ENCODE measurements at places on chromosomes 2 and 18. TPM values are rescaled to one million over a fixed set of nuclear protein-coding genes. Genes with fewer than 3 reads are reported as not detected.
A peak's percentile ranks its signal among the peaks of the same experiment; 100 is the strongest.

Gene UBE2F
- polyA plus RNA-seq: 34.8 TPM

- no peak for DNase-seq
Observed at GRCh38 chr2:232860593-232861241, 9.3 kb upstream of the SNORC start.

Gene GKN1
- polyA plus RNA-seq: not detected

DNA sequence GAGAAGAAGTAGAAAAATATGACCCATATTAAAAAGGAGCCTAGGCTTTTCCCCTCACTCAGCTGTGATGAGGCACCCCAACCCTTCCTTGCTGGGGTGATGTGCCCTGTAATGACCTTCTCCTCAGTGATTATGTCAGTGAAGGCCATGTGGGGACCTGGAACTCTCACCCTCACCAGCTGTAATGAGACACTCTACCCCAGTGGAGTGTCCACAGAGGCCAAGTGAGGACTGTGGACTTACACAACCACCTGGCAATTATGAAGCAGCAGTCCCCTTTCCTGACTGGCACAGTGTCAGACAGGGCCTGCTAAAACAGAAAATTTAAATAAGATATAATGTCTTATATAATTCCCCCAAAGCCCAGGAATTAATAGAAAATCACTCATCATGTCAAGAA lies 54.2 kb downstream of the SEMA4F start:
- DNase-seq: no peak

GRCh38 chr2:79622508-79622907 lies 109.7 kb downstream of the CTNNA2 start:
- DNase-seq: no peak

DNA sequence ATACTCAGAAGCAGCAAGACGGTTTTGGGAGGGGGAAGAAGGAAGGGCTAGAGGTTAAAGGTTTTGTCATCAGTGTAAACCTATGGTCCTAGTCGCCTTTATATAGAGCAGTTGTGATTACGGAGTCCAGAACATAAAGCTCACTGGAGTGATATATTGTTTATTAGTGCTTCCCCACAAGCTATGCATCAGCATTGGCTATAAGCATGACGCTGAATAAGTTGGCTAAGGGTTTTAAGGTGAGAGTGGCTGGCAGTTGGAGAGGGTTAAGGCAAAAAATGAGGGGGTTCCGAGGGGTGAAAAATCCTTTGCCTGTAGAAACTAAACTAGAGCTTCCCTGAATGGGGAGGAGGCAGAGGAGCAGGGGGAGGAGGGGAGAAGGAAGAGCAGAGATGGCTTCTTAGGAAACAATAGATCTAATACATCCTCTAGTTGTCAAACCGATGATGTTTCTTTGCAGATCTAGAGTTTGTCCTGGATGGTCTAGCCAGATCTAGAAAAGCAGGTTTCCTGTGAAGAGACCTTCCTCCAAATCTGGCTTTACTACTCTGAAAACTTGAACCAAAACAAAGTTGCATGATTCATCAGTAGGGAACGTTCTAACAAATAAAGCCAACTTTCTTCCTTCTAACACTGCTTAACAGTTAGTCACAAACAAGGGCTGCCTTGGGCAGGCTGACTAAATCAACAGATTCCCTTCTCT lies 2.5 kb downstream of the KLF7 start:
- no peak for DNase-seq

DNA sequence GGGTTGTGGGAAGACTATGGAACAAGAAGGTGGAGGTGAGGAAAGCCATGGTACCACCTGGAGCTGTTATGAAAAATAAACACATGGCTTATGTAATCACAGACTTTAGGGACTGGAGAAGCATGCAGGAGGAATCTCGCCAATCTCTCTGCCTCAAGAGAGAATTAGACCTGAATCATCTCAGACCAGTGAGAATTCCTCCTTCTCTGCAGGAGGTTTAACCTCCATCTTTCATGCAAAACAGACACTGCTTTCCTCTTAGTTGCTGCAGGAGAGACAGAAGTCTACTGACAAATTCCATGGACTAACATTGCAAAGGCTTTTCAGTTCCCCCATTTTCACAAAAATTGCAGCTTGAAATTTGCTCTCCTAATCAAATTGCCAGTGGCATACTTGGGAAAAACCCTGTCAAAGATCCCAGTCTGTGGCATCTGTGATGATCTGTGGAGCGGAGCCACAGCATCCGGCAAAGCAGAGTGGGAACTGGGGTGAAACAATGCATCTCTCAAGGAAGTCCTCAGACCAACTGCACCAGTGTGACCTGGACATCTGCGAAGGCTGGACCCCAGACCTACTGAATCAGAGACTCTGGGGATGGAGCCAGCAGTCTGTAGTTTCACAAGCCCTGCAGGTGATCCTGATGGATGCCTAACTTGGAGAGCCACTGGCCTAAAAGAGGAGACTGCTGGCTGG lies 28.6 kb upstream of the NCKAP5 start:
- no peak for DNase-seq

- no peak for DNase-seq
Observed at GRCh38 chr2:15009681-15010080, 377.2 kb downstream of the LRATD1 start.

Gene PDCD1
- polyA plus RNA-seq: 0.44 TPM

- no peak for DNase-seq
Observed at GRCh38 chr2:233912691-233913423, 4.3 kb upstream of the TRPM8 start.

Gene CHN1
- 97.5 TPM for polyA plus RNA-seq

GRCh38 chr2:191056228-191056627 lies 42.3 kb upstream of the STAT1 start:
- DNase-seq: no peak

DNA sequence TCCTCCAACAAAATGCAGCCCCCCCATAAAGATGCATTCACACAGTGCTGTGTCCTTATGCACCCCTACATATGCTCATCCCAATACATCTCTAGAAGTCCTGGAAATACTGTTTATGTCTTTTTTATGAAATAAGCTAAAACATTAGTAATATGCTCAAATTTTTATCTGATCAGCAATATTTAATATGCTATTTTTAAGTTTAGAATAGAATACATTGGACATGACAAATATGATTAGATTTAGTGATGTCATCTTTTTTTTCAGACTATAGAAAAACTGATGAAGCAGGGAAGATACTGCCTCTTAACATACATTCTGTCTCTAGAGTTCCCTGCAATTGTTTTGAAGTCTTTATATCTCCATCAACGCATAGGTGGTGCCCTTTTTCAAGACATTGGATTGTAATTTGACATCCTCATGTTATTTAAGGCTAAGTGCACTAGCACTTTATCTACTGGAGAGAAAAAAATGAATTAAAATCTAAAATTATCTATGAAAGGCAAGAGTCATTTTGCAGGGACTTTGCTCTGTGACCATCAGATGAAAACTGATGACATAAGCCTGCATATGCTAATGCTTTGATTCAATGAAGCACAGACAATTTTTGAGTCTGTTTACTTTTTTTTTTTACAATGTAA lies 395.3 kb downstream of the LPIN1 start:
- DNase-seq: no peak

GRCh38 chr2:44358503-44358902 lies 2.8 kb downstream of the PREPL start:
- no peak for DNase-seq

- DNase-seq: no peak
Observed at GRCh38 chr2:100905132-100905805, 85.3 kb downstream of the NPAS2 start.

Gene LOXL3
- polyA plus RNA-seq: 10.7 TPM

Gene MFSD2B
- polyA plus RNA-seq: 3.9 TPM

Gene KYNU
- 0.72 TPM for polyA plus RNA-seq

Gene MGAT4A
- polyA plus RNA-seq: 16.3 TPM

GRCh38 chr18:32742579-32742978 lies 30.2 kb downstream of the KLHL14 start:
- no peak for DNase-seq

Gene ALPI
- not detected for polyA plus RNA-seq

- no peak for DNase-seq
Observed at GRCh38 chr2:237298151-237299118, 115.5 kb downstream of the COL6A3 start.

DNA sequence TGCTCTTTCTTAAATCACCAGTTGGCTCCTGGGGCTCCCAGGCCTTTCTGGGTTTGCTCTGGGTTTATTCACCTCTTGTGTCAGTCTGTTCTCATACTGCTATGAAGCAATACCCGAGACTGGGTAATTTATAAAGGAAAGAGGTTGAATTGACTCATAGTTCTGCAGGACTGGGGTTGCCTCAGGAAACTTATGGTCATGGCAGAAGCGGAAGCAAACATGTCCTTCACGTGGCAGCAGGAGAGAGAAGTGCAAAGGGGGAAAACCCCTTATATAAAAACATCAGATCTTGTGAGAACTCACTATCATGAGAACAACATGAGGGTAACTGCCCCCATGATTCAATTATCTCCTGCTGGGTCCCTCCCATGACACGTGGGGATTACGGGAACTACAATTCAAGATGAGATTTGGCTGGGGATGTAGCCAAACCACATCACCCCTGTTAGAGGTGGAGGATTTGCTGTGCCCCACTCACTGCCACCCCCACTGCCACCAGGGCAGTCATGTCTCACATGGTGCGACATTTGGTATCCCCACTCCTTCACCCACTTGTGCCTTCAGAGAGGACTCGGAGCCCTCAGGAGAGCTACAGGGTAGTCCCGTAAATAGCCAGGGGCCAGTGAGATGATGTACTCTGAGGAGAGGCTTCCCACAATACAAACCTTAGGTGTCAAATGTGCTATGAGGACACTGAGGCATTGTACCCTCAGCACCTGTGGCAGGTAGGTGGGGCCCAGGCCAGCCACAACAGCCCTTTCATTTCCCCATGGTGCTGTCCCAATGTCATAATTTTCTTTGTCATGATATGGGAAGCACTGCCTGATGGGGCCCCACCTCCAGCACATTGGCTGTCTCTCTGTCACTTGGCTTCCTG lies 35.7 kb downstream of the CDC42EP3 start:
- DNase-seq: no peak

DNA sequence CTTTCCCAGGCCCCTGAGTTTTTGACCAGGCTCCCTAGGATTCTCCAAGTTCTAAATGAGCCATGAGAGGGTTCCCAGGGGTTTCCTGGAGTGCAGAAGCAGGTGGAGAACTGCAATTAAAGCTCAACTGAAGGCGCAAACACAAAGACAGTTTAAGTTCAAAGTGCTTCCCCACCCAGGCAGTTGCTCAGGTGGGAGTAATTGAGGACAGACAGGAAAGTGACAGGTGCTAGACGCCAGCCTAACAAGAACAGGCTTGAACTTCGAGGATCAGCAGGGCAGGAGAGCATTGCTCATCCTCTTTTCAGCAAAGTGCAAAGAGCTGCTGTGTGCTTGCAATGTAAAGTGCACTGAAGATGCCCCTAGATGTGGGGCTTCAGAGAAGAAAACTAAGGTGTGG lies 77.2 kb upstream of the ST8SIA3 start:
- DNase-seq: no peak

DNA sequence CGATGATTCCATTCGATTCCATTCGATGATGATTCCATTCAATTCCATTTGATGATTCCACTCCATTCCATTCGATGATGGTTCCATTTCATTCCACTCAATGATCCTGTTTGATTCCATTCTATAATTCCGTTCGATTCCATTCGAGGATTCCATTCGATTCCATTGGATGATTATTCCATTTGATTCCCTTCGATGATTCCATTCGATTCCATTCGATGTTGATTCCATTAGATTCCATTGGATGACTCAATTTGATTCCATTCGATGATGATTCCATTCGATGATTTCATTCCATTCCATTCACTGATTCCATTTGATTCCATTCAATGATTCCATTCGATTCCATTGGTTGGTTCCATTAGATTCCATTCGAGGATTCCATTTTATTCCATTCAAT lies 1084.4 kb downstream of the RPIA start:
- DNase-seq: no peak

- DNase-seq: no peak
Observed at GRCh38 chr18:34258176-34258575, 33.5 kb upstream of the NOL4 start.

Gene VWC2L
- polyA plus RNA-seq: not detected

DNA sequence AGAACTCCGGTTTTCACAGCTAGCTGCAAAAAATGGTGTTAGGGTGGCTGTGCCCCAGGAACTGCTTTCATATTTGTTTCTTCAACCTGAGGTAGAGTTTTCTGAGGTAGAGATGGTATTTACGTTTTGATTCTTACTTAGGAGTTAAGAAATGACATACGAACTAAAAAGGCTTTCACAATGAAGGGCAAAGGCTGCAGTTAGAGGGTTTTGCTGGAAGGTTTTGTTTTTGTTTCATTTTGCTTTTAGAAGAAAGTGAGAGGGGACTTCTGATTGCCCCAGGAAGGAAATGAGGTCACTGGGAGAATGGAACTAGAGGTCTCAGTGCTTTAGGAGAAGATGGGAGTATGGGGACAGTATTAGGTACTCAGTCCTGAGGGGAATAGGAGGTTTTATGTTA lies 15.5 kb downstream of the CDCA7 start:
- no peak for DNase-seq

DNA sequence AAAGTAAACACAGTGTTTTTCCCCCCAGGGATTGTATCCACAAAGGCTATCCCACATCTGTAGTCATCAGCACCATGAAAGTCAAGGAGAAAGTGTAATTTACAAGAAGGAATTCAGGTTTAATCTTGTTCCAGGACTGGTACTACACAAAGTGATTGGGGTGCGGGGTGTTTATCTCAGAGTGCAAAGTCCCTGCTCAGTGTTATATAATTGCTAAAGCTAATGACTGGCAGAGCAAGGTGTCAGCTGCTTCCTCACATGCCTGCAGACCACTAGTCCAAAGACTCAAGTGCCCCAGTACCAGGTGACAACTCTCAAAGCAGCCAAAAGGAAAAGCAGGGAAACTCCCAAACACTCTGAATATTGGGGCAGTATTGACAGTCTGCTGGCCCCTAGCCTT lies 40.4 kb upstream of the PDCL3 start:
- no peak for DNase-seq

Gene TXNDC2
- polyA plus RNA-seq: 0.20 TPM

DNA sequence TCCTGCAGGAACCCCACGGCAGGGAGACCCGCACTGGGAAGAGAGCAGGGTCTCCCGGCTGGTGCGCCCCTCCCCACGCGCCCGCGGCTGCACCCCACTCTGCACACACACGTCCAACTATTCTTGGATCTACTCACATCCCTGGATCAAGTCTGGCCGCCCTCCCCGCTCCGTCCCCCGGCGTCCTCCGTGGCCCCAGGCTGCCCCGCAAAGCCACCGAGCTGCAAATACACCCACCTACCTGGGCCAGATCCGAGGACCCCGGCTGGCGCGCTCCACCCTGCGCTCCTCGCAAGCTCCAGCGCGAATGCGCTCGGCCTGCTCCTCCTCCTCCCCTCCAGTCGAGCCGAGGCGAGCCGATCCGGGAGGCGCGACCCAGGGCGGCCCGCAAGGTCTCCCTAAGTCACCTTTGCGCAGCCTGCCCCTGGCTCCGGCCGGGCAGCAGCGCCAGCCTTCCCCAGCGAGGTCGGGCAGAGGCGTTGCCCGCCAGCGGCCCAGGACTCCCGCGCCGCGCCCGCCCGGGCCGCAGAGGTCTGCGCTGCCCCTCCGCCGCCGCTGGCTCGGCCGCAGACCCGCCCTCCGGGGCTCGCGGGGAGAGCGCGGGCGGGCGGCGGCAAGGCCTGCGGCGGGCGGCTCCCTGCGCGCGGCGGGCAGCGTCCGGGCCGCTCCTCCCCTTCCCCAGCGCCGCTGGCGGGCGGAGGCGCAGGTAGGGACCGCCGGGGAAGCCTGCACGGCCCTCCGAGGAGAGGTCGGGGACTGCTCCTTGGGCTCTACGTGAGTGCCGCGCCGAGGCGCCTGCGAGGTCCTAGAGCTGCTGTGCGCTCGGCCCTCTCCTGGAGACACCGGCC lies 126.0 kb downstream of the OSBPL1A start:
- DNase-seq: peak; percentile 94

Gene LRRC30
- not detected for polyA plus RNA-seq

All from left lung (tissue), 14 donors.